ENCODE measurements at places on chromosomes 3 and 15. TPM values are rescaled to one million over a fixed set of nuclear protein-coding genes. Genes with fewer than 3 reads are reported as not detected.
A peak's percentile ranks its signal among the peaks of the same experiment; 100 is the strongest.

FBXO40 gene
- total RNA-seq = not detected

GRCh38 chr3:54931182-54931581 is 3.3 kb upstream of the LRTM1 start:
- H3K4me1 ChIP-seq = no peaks in the 10 kb centered on the region
- no peak overlapping the region for H3K4me3 ChIP-seq
- H3K36me3 ChIP-seq = no peaks in the 10 kb centered on the region

GRCh38 chr15:56244038-56244810 is 545 bp upstream of the RFX7 start:
- H3K4me1 ChIP-seq = peaks cover 9% of the 10 kb centered on the region
- peak overlapping the region; percentile 74 for H3K4me3 ChIP-seq
- peak; percentile 19 for DNase-seq
- peaks cover 2% of the 10 kb centered on the region for H3K36me3 ChIP-seq
- no peaks in the 10 kb centered on the region for H3K27me3 ChIP-seq

DNA sequence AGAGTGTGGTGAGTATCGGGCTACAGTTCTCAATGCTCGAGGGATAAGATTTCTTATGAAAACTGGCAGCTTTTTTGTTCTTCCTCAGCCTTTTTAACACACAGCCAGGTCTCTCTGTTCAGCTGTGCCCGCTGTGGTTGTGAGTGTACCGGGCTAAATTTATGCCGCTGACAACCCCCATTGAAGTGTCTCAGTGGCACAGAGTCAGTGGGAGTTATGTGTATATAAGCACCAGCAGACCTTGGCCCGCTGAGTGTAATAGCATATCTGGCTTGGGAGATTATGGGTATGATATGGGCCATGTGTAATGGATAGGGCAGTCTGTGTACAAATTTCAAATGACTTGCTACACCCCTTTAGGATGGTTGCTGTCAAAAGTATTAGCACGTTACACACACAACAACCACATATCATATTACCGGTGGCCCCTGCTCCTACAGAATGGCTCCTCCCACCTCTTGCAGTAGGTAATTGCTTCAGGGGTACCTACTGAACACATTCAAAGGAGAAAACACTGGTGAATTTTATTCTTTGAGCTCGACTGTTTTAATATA is 26.9 kb upstream of the NR2F2 start:
- H3K4me1 ChIP-seq = no peaks in the 10 kb centered on the region
- H3K27me3 ChIP-seq = no peaks in the 10 kb centered on the region
- no peak overlapping the region for H3K27ac ChIP-seq
- no peak overlapping the region for H3K4me3 ChIP-seq
- H3K36me3 ChIP-seq = no peaks in the 10 kb centered on the region
- DNase-seq = no peak

- H3K4me3 ChIP-seq = no peak overlapping the region
- no peaks in the 10 kb centered on the region for H3K27me3 ChIP-seq
These were observed 20.9 kb downstream of the NUDT16 start for GRCh38 chr3:131402391-131403039.

Measured in PC-3 (cell line).